Calu3 (cell line): ENCODE measurements at places on chromosomes 16 and 17. TPM values are rescaled to one million over a fixed set of nuclear protein-coding genes. Genes with fewer than 3 reads are reported as not detected.

GRCh38 chr16:65523283-65523944 is 401.6 kb upstream of the CDH11 start:
- DNase-seq: no peak

DNA sequence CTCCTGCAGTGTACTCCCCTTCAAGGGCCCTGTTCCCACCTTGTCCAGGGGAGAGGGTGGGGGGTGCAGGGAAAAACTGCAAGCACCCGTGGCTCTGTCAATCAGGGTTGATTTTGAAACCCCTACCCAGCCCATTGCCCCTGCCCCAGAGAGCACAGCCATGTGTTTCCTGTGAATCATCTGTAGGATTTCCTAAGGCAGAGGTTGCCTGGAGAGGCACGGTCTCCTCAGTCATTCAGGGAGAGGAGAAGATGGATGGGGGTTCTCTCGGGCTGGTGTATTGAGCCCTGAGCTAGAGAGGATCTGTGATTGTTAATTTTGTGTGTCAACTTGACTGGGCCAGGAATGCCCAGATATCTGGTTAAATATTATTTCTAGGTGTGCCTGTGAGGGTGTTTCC is 3.5 kb upstream of the AGRP start:
- no peak for DNase-seq

DNA sequence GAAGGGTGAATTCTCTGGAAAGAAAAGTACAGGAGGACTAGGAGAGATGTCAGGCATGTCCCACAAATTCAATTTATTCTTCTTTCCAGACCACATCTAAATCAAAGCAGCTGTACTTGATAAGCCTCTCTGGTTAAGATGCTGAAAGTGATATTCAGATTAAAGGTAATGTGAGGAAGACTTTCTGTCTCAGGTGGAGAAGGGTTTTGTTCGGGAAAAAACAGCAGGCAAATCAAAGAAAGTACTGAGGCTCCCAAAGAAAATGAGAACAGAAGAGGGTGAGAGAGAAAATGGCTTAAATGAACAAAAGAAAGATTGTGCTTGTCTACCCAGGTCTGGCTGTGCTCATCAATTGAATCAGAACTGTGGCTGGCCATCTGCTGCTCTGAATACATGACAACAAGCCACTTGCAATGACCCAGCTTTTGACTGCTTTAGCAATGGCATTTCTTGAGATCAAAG is 55.6 kb downstream of the MMD start:
- no peak for DNase-seq

GRCh38 chr16:89036776-89037175 is 56.9 kb upstream of the ACSF3 start:
- DNase-seq: no peak

CCL4L2 gene
- total RNA-seq: not detected in 2 replicates
